ENCODE measurements at places on chromosomes 3 and 15. TPM values are rescaled to one million over a fixed set of nuclear protein-coding genes. Genes with fewer than 3 reads are reported as not detected.

DNA sequence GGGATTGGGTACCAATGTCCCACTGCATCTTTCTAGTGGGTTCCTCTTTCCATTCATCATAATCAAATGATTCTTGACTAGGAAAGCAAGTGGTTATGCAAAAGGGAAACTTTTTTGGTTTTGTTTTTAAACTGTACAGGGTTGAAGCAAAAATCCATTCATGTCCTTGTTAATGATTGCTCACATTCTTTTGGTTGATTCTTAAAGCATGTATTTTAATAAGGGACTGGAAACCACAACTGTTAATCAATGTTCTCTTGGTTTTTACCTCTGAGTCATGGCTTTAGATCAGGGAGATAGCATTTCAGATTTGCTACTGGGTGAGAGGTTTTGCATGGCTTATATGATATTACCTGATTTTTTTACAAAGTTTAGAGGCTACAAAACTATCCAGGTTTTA is 371.7 kb upstream of the RGMA start:
- DNase-seq = no peak

GRCh38 chr3:196756732-196757131 is 17.1 kb downstream of the PAK2 start:
- no peak for DNase-seq

GRCh38 chr15:75594276-75594675 is 15.2 kb upstream of the PTPN9 start:
- DNase-seq = no peak

GRCh38 chr15:47685141-47685870 is 32.0 kb upstream of the SEMA6D start:
- DNase-seq = no peak

- no peak for DNase-seq
Measured at GRCh38 chr3:14329116-14329830, 73.1 kb upstream of the SLC6A6 start.

- no peak for DNase-seq
Measured at GRCh38 chr15:34056911-34057310, 17.9 kb upstream of the AVEN start.

DNA sequence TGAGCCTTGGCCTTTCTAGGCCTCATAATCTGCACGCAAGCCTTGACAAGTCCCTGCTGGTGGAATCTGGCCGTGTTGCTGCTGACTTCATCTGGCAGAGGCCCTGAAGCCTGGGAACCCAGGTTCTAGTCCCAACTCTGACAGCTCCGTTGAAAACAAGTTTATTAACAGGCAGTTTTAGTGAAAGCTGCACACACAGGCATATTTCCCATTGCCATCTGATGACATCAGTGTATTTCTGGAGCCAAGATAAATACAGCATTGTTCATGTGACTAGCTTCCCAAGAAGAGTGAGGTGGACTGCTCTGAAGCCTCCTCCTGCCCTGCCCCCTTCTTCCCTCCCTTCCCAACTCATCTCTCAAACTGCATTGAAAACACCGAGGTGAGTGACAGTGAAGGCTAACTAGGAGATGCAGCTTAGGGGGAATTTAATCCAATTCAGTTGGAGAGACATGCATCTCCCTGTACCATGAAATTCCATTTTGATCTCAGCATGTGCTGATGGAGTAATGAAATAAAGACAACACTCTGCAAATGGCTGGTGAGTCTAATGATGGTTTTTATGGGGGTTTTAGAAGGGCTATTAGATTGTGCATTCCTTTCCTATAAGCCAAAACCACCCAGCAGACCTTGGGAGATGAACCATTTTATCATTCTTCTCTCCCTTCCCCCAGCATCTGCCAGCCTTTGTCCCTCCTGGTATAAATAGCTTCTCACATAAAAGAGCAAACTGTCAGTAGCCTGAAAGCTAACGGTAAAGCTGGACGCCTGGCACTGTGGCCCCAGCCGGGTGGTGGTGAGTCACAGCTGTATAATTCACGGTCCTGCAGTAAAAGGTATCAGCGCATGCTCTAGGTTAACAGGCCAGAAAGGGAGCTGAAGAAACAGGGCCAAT is 38.0 kb downstream of the PRICKLE2 start:
- no peak for DNase-seq

- DNase-seq = no peak
Measured at GRCh38 chr3:195095704-195096036, 175.3 kb downstream of the XXYLT1 start.

- DNase-seq = peak; percentile 29
Measured at GRCh38 chr3:119580067-119580760, 922 bp downstream of the ADPRH start.

Gene CCDC39
- 0.02 TPM for polyA plus RNA-seq

Gene CHRD
- polyA plus RNA-seq = 2.5 TPM

Measured in thymus (tissue), 14 donors.